ENCODE measurements at places on chromosomes 11 and 22. TPM values are rescaled to one million over a fixed set of nuclear protein-coding genes. Genes with fewer than 3 reads are reported as not detected.
A peak's percentile ranks its signal among the peaks of the same experiment; 100 is the strongest.

The PIWIL4 gene
- 0.86 TPM for total RNA-seq

- peak; percentile 83 for DNase-seq
These were observed 8.7 kb downstream of the DRAP1 start for GRCh38 chr11:65927904-65928397.

DNA sequence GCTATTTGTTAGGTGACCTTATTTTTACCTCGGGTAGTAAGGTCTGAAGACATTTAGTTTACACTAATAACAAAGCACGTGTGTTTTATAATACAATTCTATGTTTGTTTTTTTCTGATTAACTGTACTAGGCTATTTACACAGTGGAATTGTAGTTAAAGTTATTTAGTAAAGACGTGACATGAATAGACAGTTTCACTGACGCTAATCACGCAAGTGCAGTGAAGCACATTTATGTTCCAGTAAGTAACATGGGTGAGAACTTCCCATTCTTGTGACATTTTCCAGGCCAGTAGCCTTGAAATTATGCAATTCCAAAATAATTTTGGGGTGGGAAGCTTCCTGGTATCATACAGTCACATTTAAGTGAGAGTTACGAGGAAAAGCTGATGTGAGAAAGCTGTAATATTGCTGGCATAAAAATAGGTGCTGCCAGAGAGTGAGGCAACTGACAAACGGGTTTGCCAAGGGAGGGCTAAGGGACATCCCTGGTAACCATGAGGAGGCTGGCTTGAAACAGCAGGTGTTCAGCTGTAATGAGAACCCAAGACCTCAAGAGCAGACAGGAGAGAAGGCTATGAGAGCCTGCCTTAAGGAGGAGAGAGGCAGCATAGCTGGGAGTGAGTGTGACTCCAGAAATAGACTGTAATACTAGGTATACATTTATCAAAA, 378.8 kb downstream of the DCDC1 start:
- DNase-seq = no peak

The NTM gene
- not detected for total RNA-seq

DNA sequence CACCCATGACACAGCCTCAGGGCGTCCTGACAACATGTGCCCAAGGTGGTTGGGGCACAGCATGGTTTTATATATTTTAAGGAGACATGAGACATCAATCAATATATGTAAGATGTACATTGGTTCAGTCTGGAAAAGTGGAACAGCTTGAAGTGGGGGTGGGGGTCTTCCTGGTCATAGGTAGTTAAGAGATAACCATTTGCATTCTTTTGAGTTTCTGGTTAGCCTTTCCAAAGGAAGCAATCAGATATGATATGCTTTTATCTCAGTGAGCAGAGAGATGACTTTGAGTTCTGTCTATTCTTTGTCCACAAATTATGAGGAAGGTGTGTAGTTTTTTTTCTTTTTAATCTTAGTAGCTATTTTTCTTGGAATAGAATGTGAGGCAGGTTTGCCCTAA, 10.1 kb upstream of the ANAPC15 start:
- DNase-seq = no peak

The NXPE1 gene
- total RNA-seq = not detected

GRCh38 chr11:78476066-78476465, 58.4 kb upstream of the GAB2 start:
- DNase-seq = no peak

DNA sequence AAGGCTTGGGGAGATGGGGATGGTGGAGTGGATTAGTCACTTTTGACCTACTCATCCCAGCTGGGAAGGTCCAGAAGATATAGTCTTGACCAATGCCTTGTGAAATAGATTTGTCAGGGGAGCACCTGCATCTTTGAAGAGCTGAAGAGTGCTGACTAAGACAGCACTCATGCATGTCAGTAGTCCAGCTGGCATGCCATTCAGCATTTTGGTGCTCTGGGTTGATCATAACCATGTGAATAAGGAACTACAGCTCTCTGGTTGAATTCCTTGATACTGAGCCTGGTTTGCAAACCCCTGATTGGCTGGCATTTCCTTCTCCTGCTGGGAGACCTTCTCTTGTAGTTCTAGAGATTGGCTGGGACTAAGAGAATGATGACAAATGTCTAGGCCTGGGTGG, 106.8 kb upstream of the ALX4 start:
- DNase-seq = no peak

The MS4A3 gene
- total RNA-seq = 0.50 TPM

The APBB1 gene
- total RNA-seq = 27.5 TPM

The OR6X1 gene
- total RNA-seq = not detected

The ANO5 gene
- total RNA-seq = not detected

- DNase-seq = no peak
These were observed 126.9 kb upstream of the CHORDC1 start for GRCh38 chr11:90349731-90350130.

The SMC1B gene
- 0.07 TPM for total RNA-seq

DNA sequence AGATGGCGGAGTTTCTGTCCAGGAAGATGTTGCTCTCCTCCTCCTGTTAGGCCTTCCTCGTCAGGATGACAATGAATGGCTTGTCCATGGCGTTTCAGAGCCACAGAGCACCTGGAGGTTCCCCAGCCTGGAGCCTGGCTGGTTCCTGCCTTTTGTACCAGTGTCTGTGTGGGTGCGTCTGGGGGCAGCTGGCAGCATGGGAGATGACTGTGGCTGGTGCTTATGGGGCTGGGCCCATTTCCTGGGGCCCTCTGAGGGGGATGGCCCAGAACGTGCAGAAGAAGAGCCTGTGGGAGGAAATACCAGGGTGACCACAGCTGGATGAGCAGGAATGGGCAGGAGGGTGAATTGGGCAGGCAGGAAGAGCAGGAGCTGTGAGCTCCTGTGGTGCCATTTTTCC, 6.7 kb downstream of the SLC37A2 start:
- no peak for DNase-seq

- no peak for DNase-seq
These were observed 13.4 kb upstream of the NECTIN1 start for GRCh38 chr11:119742263-119742861.

DNA sequence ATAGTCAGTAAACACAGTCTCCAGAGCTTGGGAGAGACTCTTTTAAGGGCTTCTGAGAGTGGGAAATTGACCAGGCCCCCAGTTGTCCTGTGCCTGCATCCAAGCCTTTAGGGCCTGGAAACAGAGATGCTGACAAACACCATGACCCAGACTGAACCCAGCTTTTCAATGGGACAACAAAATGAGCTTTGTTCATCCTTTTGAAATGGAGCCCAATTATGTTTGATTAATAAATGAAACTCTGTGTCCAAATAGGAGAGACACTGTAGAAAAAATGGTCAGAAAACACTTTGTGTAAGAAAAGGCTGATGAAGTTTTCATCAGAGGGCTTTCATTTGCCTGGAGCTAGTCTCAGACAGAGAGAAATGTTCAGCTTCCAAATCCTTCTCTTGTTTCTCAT, 146.0 kb downstream of the RRAS2 start:
- no peak for DNase-seq

The POU2AF3 gene
- total RNA-seq = not detected

The EIF1AD gene
- total RNA-seq = 82.1 TPM

- no peak for DNase-seq
These were observed 12.3 kb downstream of the LUZP2 start for GRCh38 chr11:24509114-24509513.

The SCUBE1 gene
- total RNA-seq = not detected

- DNase-seq = no peak
These were observed 40.1 kb upstream of the APLNR start for GRCh38 chr11:57276971-57277675.

The TIMP3 gene
- not detected for total RNA-seq

The OR52N4 gene
- total RNA-seq = 0.45 TPM

The GGA1 gene
- total RNA-seq = 85.5 TPM

All from natural killer cell treated with Interleukin-12 subunit alpha and Interleukin-12 subunit beta and Interleukin-15 and Interleukin-18, amount 100 ng/mL, for 72 hours (primary cell).